Fibroblast of gingiva (primary cell): ENCODE measurements at places on chromosomes 2 and 18.

DNA sequence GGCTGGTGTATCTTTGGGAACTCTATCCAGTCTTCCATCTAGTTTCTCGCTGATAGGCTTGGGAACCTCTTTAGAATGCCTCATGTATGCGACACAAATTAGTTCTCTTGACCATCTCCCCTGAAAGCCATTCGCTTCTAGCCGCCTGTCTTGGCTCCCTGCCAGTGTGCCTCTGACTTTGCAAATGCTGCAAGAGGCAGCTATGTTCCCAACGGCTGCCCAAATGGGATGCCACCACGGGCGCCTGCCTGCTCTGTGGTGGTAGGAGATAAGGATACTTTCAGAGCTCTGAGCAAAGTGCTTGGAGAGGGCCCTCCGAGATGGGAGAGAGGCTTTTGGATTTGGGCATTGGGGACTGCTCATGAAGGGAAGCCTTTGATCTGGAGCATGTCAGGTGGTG, 77.7 kb upstream of the IGFBP5 start:
- no peak for DNase-seq

- no peak for DNase-seq
Observed at GRCh38 chr18:8623549-8624106, 14.4 kb downstream of the RAB12 start.

GRCh38 chr2:232959139-232959538, 53.9 kb downstream of the NGEF start:
- no peak for DNase-seq

DNA sequence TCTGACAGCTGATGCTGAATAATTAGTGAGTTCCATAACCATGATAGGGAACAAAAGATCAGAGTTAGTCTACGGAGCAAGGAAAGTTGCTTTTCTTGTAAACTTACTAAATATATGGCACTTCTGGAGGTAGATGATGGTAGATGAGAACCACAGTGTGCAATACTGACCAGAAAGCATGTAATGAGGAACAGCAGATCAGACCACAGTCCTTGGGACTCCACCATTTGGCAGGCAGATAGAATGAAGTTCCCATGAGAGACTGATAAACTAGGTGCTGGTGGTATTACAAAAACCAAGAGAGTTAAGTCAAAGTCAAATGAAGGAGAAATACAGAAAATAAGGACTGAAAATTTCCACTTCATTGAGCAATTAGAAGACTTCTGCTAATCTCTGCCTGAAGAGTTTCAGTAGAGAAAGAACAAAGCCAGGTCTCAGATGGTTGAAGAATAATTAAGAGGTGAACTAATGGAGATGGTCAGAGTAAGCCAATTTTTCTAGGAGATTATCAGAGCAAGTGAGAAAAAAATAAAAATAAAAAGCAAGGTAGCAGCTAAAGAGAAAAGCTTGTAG, 10.4 kb downstream of the CERKL start:
- DNase-seq: no peak

DNA sequence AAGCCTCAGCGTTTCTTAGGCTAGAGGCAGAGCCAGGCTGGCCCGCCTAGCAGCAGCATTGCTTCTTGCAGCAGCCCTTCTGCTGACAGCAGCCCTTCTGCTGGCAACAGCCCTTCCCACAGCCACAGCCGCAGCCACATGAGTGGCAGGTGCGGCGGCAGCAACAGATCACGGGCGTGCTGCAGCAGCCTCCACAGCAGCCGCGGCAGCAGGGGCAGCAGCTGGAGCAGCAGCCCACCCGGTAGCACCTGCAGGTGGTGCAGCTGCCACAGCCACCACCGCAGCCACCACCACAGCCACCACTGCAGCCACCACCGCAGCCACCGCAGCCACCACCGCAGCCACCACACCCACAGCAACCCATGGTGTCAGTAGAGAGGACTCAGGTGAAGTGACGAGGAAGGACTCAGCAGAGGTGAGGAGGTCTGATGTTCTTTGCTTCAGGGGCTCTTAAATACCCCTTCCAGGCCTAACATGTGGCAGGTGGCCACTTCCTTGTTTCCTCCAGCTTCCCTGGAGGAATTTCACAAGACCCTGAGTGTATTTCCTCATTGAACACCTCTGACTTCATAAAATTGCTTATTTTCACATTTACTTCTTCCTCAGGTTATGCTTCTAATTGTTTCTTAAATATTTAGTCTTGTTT, at the start of gene SCYGR6:
Gene SCYGR6, minus strand, starts transcription at position 364 of the 646 bp plus-strand sequence. Its CDS starts 0 bp downstream, at position 364.
- no peak for DNase-seq

DNA sequence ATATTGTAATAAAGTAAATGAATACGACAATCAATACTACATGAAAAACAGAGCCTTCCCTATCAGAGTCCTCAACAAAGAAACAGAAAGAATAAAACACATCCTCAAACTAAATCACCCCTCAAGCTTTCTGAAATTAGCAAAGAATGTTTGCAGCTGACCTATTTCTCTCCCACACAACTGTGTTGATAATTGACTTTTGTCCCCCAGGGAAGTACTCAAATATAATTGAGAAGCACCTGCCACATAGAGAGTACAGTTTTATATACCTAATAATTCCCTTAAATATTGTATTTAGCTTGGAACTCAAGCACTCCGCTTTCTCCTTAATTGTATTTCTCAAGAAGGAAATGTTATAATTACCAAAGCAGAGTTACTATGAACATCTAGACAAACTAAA, 12.6 kb downstream of the CACNB4 start:
- no peak for DNase-seq

DNA sequence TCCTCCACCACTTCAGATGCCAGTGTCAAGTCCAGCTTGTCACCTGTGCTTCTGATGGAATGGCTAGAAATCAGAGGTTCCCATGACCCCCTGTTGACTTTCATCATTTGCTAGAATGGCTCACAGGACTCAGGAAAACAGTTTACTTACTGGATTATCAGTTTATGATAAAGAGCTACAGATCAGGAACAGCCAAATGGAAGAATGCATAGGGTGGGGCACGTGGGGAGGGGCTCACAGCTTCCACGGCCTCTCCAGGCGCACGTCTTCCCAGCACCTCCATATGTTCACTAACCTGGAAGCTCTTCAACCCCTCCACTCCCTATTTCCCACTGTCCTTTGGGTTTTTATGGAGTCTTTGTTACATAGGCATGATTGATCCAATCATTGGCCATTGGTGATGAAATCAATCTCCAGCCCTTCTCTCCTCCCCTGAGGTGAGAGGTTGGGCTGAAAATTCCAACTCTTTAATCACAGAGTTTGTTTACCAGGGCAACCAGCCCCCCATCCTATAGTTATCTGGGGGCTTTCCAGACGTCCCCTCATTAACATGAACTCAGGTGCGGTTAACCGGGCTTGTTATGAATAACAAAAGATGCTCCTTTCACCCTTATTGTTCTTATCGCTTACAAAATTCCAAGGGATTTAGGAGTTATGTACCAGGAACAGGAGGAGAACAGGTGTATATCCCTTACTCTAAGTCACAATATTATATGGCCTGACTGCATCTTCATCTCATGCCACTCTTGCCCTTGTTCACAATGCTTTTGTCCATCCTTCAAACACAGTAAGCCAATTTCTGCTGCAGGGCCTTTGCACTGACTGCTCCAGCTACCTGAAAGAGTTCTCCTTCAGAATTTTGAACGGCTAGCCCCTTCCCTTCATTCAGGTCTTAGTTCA, 35.2 kb downstream of the ANXA4 start:
- no peak for DNase-seq

DNA sequence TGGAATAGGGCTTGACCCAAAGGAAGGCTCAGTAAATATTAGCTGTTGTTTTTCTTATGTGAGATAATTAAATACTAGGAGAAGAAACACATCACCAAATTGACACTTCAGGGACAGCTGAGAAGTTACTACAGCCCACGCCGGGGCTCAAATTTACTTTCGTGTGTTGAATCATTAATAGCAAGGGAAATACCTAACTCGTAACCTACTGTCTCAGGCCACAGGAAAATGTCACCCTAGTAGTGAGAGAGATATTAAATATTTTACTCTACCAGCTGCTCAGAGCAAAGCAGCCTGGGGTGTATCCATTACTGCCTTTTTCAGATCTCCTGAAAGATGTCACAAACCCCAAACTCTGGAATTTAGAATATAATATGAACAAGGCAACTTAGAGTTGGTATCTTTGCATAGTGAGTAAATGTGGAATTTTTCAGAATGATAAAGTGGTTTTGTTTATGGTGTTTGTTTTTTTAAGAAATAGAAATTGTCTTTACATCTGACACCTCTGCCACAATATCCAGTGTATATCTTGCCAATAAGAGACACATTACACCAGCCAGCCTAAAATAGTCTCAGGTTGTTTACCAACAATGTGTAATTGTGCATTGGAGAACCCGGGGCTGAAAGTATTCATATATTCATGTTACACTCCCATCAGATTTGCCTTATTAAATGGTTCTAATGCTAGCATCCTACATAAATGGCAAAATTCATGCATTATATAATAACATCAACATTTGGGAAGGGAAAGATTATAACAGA, 48.4 kb downstream of the ATP8B1 start:
- DNase-seq: no peak

DNA sequence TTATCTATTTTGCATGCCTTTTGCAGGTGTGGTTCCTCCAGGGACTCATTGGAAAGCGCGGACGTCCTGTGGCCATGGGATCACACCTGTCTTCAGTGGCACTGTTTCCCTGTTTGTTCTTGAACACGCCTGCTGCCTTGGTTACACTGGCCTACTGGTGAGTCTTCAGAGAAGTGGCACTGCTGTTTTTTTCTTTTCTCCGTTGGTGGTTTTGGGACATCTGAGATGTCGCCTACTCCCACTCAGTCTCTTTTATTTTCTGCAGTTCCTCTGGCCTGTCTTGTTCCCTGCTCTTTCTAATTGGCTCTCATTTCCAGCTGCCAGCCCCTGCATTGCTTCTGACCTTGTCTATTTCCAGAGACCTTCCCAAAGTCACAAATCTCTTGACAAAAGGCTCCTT, 35.7 kb upstream of the POU3F3 start:
- DNase-seq: no peak

- DNase-seq: peak; percentile 99
Observed at GRCh38 chr2:1730015-1730927, 14.0 kb downstream of the PXDN start.

DNA sequence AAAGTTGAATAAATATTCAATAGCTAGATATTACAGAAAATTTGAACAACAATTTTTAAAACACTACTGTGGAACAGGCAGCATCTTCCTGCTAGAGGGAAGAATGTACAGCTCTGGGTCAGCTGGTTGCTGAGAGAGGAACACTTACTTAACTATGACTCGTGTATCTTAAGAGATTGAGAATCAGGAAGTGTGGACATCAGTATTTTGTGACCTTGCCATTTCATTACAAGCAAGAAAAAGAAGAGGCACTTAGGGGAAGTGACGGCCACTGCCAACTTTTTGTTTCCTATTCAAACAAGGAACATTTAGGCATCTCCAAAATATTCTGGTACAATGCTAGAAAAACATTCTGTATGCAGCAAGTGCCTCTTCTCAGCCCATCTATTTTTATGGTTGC, 45.9 kb downstream of the ITPRID2 start:
- peak; percentile 58 for DNase-seq

GRCh38 chr18:21203126-21203525, 38.9 kb upstream of the GREB1L start:
- DNase-seq: peak; percentile 34

- no peak for DNase-seq
Observed at GRCh38 chr2:200847939-200848338, 16.5 kb downstream of the CLK1 start.

DNA sequence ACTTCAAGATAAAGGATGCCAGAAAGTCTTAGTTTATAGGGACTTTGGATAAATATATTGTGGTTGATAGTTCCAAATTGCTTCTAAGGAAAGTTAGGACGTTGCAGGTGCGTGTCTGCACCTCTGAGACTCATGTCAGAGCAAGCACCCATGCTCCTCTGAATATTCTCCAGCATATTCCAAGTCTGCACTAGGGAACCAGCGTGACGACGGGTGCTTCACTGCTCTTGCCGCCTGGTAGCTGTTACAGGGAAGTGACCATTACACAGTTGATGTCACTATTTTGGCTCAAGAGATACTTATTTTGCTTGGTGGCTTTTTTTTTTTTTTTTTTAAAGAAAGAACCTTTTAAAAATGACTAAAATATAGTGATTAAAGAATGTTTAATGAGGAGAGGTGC, 35.6 kb downstream of the GATA6 start:
- no peak for DNase-seq

- no peak for DNase-seq
Observed at GRCh38 chr2:230412371-230412711, 3.7 kb upstream of the SP100 start.

- no peak for DNase-seq
Observed at GRCh38 chr18:37612524-37613252, 47.1 kb upstream of the CELF4 start.
